ENCODE measurements at places on chromosomes 13 and 19.

- no peak for DNase-seq
Observed at GRCh38 chr13:79995334-79995733, 345.6 kb downstream of the SPRY2 start.

- no peak for DNase-seq
Observed at GRCh38 chr13:32127691-32128090, 96.1 kb downstream of the FRY start.

GRCh38 chr13:74424455-74424854 is 290.3 kb upstream of the KLF12 start:
- no peak for DNase-seq

DNA sequence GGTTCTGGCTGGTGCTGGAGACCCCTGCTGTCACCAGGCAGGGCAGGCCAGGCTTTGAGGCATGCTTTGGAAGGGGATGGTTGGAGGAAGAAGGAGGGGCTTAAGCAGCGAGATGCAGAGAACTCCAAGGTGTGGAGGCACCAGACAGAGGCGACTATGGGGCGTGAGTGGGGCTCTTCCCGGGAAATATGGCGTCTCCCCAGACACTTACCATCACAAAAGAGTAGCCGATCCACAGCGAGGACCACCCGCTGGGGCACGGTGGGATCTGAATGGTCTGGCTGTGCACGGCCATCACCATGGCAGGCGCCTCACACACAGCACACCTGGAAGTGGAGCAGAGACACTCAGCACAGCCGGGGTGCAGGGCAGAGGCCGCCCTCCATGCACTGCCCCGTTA is 151.9 kb downstream of the COL4A1 start:
- DNase-seq, result no peak

DNA sequence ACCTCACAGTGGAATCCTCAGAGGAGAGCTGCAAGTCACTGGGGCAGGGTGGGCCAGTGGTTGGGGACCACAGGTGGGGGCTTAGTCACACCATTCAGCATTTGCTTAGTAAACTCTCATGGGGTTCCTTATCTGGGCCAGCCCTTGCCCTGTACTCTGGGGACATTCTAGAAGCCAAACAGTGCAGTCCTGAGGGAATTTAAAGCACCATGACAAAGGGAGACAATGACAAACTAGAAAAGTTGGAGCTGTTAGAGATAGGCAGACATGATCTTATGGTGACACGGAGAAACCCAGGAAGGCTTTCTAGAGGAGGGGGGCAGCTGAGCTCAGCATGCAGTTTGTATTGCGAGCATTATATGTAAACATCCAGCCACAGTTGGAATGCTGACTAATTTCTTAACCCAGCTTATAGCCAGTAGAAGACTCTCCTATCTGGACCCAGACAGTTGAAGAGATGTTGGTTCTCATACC is 87.6 kb downstream of the ZNF429 start:
- DNase-seq, result no peak

- peak; percentile 17 for DNase-seq
Observed at GRCh38 chr13:23433171-23434153, at the start of gene SACS. SACS (minus strand) TSS chr13:23433702; CDS start chr13:23411239, 22,463 bp downstream.

DNA sequence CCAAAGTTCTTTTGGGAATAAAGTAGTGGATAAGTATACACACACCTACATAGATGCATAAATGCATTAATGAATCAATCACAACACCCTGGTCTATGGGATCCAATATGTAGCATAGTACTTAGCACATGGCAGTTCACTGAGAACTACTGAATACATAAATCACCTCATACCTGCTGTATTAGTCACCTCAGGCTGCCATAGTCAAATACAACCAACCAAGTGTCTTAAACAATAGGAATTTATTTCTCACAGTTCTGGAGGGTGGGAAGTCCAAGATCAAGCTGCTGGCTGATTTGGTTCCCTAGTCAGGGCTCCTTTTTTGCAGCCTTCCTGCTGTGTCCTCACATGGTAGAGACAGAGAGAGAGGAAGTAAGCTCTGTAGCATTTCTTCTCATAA is 228.2 kb downstream of the NHLRC3 start:
- no peak for DNase-seq

DNA sequence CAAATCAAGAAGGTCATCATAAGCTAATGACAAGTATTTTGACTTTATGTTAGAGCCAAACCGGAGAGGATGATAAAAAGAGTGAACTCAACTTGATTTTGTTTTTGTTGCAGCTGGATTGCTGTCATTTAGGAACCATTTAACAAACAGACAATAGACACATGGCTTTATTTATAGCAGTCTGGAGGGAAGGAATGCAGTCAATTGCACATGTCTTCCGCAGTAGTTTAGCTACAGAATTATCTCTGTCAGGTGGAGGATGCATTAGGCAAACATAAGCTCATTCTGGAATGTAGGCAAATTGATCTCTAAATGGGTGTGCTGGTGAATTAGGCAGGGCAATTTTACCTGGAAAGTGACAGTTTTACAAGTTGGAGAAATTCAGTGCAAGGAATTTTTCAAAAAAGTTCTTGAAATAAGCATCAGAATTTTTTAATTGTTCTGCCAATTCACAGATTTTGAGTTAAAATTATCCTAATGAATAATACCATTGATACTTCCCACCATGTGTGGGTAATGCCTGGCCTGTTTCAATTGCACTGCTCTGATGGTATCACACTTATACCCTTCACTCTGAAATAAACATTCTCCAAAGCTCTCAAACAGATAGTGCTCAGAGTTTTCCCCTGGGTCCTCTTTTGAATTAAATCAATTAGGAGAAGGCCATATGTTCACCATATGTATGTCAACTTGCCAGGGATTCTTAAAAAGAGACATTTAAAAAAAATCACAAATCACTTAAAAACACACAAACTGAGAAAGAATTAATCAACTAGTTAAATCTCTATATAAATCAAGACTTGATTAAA is 318.3 kb downstream of the NDFIP2 start:
- no peak for DNase-seq

- DNase-seq, result no peak
Observed at GRCh38 chr13:30038884-30039283, 188.5 kb upstream of the UBL3 start.

DNA sequence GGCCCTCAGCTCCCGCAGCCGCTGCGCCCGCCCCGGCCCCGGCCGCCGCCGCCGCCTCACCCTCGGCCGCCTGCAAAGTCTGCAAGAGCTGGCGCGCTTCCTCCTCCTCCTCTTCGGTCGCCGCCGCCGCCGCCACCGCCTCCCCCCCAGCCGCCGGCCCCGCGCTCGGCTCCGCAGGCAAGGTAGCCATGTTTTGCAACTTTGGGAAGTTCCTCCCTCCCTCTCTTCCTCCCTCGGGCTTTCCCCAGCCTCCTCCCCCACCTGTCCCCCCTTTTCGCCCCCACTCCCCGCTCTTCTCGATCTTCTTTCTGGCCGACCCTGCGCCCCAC is 433 bp downstream of the SIX5 start:
- DNase-seq, result no peak

DNA sequence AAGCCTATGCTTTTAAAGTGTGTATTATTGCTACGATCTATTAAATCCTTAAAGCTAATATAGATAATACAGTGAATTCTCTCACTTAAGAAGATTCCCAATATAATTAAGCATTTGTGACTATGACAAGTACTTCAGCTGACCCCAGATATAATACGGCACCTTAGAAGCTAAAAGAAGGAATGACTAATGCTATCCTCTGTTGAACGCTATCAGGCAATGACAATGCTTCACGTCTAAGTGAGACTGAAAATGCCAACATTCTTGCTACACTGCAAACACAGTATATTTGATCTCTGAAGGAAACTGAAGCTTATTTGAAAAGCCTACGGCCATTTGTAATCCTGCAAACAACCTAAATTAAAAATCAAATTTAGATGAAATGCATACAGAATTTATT is 19.7 kb downstream of the VWA8 start:
- DNase-seq, result no peak

GRCh38 chr13:111046590-111047141 is 68.4 kb upstream of the ARHGEF7 start:
- DNase-seq, result no peak

- peak; percentile 74 for DNase-seq
Observed at GRCh38 chr19:13633109-13633508, 126.8 kb upstream of the CACNA1A start.

DNA sequence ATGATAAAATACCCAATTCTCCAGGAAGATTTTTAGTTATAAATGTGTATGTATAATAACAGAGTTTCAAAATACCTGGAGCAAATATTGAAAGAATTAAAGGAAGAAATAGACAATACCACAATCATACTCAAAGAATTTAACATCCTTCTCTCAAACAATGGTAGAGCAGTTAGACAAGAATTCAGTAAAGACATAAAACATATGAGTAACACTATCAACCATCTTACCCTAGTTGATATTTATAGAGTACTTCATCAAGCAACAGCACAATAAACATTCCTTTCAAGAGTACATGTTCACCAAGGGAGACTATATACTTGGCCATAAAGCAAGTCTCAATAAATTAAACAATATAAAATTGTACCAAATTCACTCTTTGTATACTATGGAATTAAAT is 108.4 kb downstream of the DLEU7 start:
- DNase-seq, result no peak

DNA sequence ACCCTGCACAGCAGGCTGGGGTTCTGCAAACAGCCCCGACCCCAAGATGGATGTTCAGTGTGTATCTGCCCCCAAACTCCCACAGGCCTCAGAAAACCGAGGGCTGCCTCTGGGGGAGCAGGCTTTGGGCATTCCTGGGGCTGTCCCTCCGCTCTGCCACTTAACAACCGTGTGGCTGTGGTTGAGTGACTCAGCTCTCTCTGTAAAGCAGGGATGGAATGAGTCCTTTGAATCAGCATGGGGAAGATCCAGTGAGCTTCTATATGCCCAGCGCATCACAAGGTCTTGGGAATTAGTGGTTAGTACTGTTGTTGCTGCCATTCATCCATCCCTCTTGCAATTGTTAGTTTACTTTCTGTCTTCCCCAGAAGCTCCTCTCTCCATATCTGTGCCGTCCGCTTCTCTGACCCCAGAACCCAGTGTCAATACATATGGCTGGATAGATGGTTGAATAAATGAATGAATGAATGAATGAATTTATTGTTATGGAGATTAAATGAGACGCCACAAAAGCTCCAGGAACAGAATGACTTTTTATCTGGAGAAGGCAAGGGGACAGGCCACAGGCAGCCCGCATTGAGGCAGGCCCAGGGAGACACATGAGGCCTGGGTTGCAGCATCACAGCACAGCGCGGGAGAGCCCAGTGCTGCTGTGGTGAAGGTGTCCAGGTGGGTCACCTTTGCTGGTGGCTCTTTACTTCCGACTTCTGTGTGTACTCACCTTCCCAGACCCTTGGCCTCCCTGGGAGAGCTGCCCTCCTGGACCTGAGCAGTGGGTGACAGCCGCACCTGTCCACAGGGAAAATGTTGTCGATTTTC is 89.2 kb downstream of the RGCC start:
- no peak for DNase-seq

- no peak for DNase-seq
Observed at GRCh38 chr19:18859676-18860301, 28.0 kb downstream of the UPF1 start.

DNA sequence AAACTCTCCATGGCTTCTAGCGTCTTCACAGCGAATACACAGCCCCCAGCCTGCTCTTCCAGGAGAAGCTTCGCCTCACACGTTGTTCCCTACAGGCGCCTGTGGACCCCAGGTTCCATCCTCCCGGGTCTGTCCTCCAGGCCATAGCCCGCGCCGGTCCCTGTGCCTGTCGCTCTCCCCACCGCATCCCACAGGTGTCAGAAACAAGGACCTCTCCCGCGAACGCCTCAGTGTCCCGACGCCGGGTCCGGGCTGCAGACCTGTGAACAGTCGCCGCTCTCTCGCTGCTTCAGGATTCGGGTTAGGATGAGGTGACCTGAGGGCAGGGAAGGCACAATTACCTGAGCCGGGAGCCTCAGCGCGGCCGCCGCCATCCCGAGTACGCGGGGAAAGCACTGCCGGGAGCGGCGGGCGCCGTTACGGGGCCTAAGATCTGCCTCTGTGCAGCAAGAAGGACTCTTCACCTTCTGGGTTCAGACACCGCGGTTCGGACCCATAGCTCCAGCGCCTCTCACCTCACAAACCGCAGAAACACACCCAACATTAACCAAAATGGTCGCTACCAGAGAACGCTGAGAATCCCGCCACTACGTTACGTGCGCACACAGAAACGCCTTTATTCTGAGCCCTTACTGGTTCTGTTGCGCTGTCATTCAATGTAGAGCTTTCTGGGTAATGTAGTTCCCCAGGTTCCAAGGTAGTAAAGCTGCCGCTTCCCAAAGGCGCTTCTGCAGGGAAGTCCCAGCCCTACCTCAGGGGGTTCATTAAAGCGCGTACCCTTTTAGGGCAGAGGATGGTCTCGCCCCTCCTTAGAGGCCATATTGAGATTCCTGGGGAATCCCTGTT is at the start of gene ZNF418:
TSS of gene ZNF418 (minus strand) at position 583 of the 846 bp plus-strand sequence. CDS start 1,580 bp downstream, outside the sequence.
- DNase-seq, result no peak

Measured in DMS79 (cell line).